ENCODE measurements at places on chromosomes 7 and 10. TPM values are rescaled to one million over a fixed set of nuclear protein-coding genes. Genes with fewer than 3 reads are reported as not detected.

PLA2G12B gene
- not detected for total RNA-seq

GRCh38 chr10:34966040-34966439, 124.1 kb downstream of the CUL2 start:
- DNase-seq = no peak

- no peak for DNase-seq
These were observed 10.1 kb downstream of the KIF5B start for GRCh38 chr10:32046151-32046550.

DNA sequence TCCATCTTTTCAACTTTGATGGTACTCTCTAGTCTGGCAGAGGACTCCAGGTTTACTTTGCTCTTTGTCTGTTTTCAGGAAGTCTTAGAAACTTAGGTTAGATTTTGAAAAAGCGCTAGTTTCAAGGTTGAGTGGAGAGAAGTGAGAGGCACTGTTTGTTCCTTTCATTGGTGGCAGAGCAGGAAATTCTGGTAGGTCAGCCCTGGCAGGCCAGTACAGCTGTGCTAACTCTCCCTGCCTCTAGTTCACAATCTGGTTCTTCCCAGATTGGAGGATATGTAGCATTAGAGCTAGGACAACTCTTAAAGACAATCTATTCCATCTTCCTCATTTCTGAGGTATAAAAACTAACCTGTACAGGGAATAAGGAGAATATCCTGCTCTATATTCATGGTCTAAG, 160.9 kb upstream of the FZD1 start:
- DNase-seq = no peak
